Thoracic aorta (tissue), 2 donors: ENCODE measurements at places on chromosomes 7 and 10.
A peak's percentile ranks its signal among the peaks of the same experiment; 100 is the strongest.

DNA sequence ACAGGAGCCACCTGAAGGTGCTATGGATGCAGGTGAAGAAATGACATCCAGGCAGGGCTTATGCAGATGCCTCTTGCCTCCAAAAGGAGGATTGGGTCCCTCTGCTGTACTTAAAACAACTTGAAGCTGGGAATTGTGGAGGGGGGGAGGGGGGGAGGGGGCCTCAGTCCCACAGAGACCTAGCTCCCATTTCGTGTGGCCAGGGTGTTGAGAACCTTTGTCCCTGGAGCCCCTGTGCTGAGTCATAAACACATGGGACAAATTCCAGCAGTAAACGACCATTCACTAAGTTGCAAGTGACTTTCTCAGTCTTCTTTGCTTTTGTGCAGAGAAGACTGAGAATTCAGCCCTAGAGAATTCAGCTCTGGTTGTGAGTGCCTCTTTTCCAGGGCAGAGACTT lies 96.5 kb upstream of the PODXL start:
- no peak overlapping the region for H3K27ac ChIP-seq
- no peak for DNase-seq
- no peak overlapping the region for H3K4me3 ChIP-seq

DNA sequence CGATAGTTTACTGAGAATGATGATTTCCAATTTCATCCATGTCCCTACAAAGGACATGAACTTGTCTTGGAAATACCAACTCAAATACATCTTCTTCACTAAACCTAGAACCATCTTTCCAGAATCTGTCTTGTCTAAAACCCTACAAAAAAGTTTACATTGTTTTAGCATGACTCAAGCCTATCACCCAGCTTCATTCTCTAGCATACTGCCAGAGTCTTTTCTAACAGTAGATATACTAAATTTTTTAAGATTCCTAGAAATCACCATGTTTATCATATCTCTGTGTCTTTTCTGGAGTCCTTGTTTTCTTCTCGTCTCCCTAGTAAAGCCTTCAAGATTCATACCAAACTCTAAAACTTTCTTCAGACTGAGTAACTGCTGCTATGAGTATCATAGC lies 129.7 kb downstream of the SEMA3E start:
- H3K36me3 ChIP-seq: no peaks in the 10 kb centered on the region
- H3K27me3 ChIP-seq: no peaks in the 10 kb centered on the region
- H3K4me1 ChIP-seq: no peaks in the 10 kb centered on the region
- no peak overlapping the region for H3K4me3 ChIP-seq

- H3K4me3 ChIP-seq: no peak overlapping the region
Observed at GRCh38 chr10:83896219-83896618, 243.1 kb upstream of the GHITM start.

DNA sequence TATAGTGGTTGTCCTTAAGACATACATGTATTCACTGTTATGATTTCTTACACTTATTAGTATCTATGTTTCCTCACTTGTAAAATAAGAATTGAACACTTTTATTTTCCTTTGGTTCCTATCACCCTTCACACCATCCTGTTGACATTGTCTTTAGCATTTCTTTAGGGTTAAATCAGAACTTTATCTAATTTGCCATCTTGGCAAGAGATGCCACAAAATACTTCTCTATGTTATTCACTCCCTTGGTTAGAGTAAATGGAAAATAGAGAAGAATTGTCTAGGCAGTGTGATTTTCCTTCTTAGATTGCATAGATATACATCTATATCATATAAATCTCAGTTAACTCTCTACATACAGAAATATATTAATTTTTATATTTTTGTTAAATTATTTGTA lies 204.7 kb downstream of the SEMA3D start:
- H3K4me3 ChIP-seq: no peak overlapping the region
- no peaks in the 10 kb centered on the region for H3K4me1 ChIP-seq
- DNase-seq: no peak
- H3K36me3 ChIP-seq: no peaks in the 10 kb centered on the region
- H3K27ac ChIP-seq: no peak overlapping the region

GRCh38 chr7:40889539-40889938 lies 754.7 kb downstream of the SUGCT start:
- H3K4me1 ChIP-seq: no peaks in the 10 kb centered on the region
- H3K27ac ChIP-seq: no peak overlapping the region
- no peaks in the 10 kb centered on the region for H3K36me3 ChIP-seq
- H3K27me3 ChIP-seq: no peaks in the 10 kb centered on the region

GRCh38 chr7:134331393-134331792 lies 14.7 kb upstream of the SLC35B4 start:
- no peaks in the 10 kb centered on the region for H3K27me3 ChIP-seq
- no peak overlapping the region for H3K27ac ChIP-seq
- no peak overlapping the region for H3K4me3 ChIP-seq

- H3K27me3 ChIP-seq: no peaks in the 10 kb centered on the region
- H3K36me3 ChIP-seq: peaks cover 4% of the 10 kb centered on the region
- peaks cover 18% of the 10 kb centered on the region for H3K4me1 ChIP-seq
- peak; percentile 17 for DNase-seq
- H3K27ac ChIP-seq: peak overlapping the region; percentile 81
Observed at GRCh38 chr7:4775848-4776623, 613 bp downstream of the AP5Z1 start.

GRCh38 chr7:157358753-157359096 lies 21.9 kb downstream of the DNAJB6 start:
- no peak overlapping the region for H3K27ac ChIP-seq

- no peak overlapping the region for H3K27ac ChIP-seq
- H3K27me3 ChIP-seq: no peaks in the 10 kb centered on the region
- H3K36me3 ChIP-seq: no peaks in the 10 kb centered on the region
- H3K4me3 ChIP-seq: no peak overlapping the region
Observed at GRCh38 chr7:144098776-144099175, 10.6 kb upstream of the OR2A2 start.

GRCh38 chr7:158443688-158444483 lies 143.7 kb downstream of the PTPRN2 start:
- no peaks in the 10 kb centered on the region for H3K36me3 ChIP-seq
- H3K4me3 ChIP-seq: no peak overlapping the region
- DNase-seq: no peak
- no peaks in the 10 kb centered on the region for H3K4me1 ChIP-seq
- H3K27me3 ChIP-seq: no peaks in the 10 kb centered on the region

DNA sequence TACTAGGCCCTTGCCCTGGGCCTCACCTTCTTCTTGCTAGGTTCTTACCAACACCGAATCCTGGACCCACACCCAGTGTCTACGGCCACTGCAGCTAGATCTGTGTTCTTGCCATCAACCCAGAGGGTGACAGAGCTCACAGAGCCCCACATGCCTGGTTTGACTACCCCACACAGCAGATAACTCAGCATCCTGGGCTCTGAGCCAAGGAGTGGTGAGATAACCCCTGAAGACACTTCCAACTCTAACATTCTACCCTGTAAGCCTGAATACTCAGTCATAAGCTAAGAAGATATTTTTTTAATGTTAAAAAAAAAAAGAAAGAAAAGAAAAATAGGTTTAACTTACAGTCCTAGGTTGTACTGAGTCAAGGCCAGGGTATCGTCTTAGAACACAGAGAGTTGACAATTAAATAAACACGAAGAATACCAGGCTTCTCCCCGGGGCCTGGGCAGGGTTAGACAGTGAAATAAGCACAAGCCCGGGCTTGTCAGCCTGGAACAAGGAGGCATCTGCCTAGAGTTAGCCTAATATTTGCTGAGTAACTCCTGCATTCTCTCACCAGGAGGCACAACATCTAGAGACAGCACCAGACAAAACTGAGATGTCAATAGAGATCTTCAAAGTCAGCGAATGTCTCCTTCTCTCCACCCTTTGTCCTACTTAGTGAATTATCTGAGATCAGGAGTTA lies 556.5 kb upstream of the LRRN3 start:
- no peak overlapping the region for H3K27ac ChIP-seq
- H3K36me3 ChIP-seq: no peaks in the 10 kb centered on the region
- no peaks in the 10 kb centered on the region for H3K4me1 ChIP-seq
- no peak for DNase-seq

DNA sequence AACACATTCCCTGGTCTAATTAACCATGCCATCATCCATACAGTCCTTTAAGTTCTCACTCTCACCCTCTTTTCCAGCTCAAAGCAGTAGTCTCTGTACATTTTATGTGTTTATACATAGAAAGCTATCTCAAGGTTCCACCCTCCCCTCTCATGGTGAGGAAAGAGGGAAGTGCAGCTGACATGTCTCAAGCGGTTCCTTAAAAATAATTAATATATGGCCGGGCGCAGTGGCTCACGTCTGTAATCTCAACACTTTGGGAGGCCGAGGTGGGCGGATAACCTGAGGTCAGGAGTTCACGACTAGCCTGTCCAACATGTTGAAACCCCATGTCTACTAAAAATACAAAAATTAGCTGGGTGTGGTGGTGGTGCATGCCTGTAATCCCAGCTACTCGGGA lies 36.7 kb downstream of the ZC3HAV1 start:
- no peak overlapping the region for H3K4me3 ChIP-seq
- H3K27ac ChIP-seq: no peak overlapping the region
- no peaks in the 10 kb centered on the region for H3K27me3 ChIP-seq
- H3K4me1 ChIP-seq: no peaks in the 10 kb centered on the region
- H3K36me3 ChIP-seq: peaks cover 32% of the 10 kb centered on the region
